ENCODE measurements at places on chromosomes 16 and 17.

DNA sequence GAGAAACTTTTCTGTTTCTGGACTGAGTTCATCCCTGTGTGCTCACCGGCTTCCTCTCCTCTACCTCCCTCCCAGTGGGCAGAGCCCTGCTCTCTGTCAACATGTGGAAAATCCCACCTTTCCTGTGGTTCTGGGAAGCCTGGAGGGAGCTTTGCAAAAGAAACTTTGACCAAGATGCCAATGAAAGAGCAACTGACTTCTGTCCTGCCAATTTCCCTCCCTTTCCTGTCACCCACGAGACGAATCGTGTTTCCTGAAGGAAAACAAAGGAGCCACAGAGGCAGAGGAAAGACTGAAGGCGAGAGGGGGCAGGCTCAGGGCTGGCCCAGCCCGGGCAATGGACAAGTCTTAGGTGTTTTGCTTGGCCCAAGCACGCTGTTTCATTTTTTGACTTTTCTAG, 82.8 kb downstream of the PLCG2 start:
- no peak for DNase-seq

DNA sequence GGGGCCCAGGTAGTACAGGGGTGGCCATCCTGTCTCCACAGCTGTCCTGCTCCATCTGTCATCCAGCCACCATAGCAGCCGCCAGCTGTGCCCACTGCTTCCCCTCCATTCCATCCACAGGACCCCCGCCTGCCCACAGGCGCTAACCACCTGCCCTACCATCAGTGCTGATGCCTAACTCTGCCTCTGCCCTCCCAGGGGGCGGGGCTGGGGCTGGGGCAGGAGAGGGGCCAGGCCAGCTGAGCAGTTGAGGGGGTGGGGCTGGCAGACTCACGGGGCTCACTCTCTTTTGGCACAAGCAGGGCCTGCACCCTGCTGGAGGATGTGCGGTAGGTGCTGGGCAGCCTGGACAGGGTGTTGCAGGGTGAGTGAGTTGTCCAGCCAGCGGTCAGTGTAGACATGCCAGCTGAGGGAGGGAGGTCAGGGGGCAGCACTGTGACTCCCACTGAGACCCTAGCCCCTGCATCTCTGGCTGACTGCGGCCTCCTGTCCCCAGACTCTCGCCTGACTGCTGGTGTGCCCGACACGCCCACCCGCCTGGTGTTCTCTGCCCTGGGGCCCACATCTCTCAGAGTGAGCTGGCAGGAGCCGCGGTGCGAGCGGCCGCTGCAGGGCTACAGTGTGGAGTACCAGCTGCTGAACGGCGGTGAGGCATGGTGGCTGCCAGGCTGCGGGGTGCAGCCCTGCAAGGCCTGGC, 9.6 kb downstream of the GALK1 start:
- no peak for DNase-seq

- peak; percentile 51 for DNase-seq
These were observed 119.0 kb downstream of the SNX29 start for GRCh38 chr16:12095275-12096156.

DNA sequence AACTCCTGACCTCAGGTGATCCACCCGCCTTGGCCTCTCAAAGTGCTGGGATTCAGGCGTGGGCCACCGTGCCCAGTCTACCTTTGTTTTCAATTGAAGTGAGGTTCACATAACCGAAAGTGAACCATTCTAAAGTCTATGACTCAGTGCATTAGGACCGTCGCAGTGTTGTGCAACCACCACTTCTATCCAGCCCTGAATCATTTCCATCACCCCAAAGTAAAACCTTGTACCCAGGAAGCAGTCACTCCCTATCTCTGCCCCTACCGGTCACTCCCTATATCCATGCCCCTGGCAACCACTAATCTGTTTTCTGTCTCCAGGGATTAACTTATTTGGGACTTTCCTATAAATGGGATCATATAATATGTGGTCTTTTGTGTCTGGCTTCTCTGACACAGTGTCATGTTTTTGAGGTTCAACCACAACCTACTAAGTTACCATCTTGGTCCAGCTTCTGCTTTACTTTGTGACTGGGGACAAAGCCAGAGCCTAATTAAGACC, 28.3 kb upstream of the CDC42EP4 start:
- peak; percentile 88 for DNase-seq

GRCh38 chr17:66625311-66625767, 209.6 kb upstream of the CACNG5 start:
- DNase-seq, result peak; percentile 75
